Stimulated activated CD8-positive, alpha-beta memory T cell treated with anti-CD3 and anti-CD28 coated beads, Interleukin-2, amount 100 ng/mL, for 1 hour (primary cell): ENCODE measurements at places on chromosomes 1 and 21.

DNA sequence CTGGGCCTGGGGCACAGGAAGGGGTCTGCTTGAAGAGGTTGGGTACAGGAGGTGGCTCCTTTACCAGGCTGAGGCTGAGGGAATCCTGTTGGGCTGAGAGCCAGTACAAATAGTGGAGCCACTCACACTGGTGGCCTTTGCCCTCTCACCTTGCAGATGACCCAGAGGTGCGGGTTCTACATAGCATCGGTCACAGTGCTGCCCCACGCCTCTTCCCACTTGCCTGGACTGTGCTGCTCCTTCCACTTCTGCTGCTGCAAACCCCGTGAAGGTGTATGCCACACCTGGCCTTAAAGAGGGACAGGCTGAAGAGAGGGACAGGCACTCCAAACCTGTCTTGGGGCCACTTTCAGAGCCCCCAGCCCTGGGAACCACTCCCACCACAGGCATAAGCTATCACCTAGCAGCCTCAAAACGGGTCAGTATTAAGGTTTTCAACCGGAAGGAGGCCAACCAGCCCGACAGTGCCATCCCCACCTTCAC lies 1.8 kb upstream of the SLC50A1 start:
- DNase-seq = no peak

- no peak for DNase-seq
Measured at GRCh38 chr1:246659594-246660140, 64.5 kb upstream of the SCCPDH start.

DNA sequence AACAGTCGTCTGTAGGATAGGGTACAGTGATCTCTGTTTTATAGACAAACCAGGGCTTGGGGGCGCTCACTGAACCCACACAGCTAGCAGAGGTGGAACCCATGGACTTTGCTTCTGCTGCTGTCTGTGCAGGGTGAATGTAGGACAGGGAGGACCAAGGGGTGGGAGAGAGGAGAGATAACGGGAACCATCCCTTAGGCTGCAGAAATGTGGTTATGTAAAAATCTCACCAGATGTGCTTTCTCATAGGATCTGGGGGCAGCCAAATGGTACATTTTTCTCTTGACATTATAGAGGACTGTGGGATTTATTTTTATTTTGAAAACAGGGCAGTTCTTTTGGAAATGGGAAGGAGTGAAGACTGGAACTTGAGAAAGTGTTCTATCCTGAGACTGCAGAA lies 8.7 kb downstream of the NFASC start:
- no peak for DNase-seq

GRCh38 chr1:84386716-84387479 lies 11.4 kb upstream of the DNASE2B start:
- no peak for DNase-seq

GRCh38 chr1:24503059-24503751 lies 569 bp downstream of the RCAN3 start:
- no peak for DNase-seq

GRCh38 chr21:25578056-25578961 lies 29.0 kb downstream of the MRPL39 start:
- no peak for DNase-seq

DNA sequence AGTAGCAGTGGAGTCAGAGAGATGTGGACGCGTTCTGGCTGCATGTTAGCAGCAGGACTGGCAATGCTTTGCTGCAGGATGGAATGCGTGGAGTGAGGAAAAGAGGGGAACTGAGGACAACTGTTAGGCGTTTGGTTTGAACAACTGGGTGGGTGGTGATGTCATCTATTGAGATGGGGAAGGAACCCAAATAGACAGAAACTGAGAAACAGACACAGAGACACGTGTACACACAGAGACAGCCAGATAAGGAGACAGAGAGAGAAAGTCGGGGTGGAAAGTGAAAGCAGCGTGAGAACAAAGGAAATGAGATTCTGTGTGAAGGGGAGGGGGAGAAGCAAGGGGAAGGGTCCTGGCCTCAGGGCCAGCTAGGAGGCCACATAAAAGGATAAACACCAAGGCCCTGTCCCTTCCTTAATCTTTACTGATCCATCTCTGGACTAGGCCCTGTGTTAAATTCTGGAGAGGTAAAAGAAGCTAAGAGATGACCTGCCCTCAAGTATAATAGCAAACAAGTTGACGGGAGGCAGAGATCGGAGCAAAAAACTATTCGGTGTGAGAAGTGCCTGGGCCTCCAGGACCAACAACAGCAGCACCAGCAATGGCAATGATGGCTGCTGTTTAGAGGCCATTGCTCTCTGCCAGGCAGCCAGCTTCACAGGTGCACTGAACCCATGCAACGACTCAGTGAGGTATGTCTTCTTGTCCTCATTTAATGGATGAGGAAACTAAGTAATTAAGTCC lies 31.6 kb downstream of the VWA5B1 start:
- DNase-seq = no peak

DNA sequence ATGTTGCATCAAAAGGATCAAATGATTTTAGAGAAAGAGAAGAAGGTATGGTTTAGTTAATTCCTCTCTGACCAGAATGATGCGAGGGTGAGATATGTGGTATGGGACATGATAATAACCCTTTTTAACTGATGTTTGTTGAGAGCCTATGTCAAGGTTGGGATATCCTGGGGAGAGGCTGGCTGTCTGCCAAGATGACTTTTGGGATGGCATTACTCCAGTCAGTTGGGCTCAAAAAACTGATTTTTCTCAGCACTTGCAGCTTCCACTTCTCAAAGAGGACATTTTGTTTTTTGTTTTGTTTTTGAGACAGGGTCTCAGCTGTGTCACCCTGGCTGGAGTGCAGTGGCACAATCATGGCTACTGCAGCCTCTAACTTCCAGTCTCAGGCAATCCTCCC lies 17.7 kb upstream of the STX12 start:
- DNase-seq = no peak

- DNase-seq = no peak
Measured at GRCh38 chr1:176494436-176494835, 31.5 kb downstream of the PAPPA2 start.

DNA sequence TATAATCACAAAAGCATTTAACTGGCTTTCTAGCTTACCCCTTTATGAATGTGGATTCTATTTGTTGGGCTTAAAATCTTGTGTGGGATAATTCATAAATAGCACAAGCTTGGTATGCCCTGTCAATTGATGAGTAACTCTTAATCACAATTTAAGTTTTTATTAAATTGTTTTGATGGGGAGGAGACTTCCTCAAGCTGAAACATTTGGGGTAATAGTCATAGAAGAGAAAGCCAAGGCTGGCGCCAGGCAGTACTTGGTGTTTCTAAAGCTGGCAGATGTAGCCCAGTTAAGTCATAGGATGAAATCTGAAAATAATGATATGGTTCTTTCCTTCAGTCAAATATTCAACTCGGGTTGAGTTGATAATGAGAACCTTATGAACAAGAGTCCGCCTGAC lies 167.2 kb downstream of the FMN2 start:
- DNase-seq = no peak

DNA sequence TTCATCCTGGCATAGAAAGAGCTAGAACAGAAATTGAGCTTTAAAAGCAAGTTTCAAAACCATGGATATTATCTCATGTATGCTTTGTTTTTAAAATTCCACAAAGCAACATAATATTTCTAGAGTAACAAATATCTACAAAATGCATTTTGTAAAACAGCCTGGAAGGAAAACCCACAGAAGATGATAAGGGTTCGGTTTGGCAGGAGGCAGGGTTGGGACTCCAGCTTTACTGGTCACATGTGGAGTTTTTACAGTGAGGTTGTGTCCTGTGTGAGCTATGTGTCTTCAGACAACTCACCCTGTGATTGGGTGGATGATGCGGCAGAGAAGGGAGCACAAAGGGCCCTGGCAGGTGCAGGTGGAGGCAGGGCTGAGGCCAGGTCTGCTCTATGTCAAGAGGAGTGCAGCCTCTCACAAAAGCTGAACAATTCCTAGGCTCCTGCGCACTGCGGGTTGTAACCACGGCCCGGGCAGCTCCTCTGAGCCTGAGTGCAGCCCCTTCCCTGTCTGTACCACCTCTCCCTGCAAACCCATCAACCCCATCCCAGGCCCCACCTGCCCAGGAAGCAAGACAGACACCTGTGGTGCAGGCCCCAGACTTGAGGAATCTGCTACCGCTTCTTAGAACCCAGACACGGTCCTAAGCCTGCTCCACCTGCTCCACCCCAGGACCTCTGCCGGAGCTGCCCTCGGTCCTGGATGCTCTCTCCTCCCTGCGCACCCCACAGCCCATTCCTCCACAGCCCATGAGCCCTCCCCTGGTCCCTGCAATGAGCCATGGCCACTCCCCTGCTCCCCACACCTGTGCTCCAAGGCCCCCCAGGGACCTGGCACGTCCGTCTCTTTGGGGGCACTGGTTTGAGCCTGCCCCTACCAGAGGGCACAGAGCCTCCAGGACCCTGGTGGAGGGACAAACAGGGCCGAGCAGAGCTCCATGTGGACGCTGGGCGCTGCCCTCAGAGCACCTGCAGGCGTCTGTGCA lies 2.8 kb upstream of the COL18A1 start:
- no peak for DNase-seq

GRCh38 chr1:247857985-247858619 lies 1.1 kb downstream of the TRIM58 start:
- DNase-seq = no peak

DNA sequence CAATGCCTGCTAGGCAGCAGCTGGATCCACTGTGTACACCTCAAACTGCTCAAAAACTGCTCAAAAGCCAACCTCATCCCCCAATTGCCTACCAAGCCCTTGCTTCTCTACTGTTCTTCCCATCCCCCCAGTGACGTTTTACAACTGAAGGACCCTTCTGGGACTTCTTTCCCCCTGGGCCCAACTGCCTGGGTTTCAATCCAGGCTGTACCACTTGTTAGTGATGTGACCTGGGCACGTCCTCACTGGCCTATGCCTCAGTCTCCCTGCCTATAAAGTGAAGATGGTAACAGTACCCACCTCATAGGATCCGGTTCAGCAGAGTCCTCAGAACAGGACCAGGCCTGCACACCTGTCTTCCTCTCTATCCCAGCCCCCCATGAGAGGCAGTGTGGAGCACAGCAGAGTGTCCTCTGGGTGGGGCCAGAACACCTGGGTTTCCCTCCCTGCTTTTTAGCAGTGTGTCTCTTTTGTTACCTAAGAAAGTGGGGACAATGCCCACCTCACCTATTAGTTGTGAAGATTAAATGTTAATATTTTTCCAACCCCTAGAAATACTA lies 1.9 kb upstream of the TEKT2 start:
- no peak for DNase-seq

DNA sequence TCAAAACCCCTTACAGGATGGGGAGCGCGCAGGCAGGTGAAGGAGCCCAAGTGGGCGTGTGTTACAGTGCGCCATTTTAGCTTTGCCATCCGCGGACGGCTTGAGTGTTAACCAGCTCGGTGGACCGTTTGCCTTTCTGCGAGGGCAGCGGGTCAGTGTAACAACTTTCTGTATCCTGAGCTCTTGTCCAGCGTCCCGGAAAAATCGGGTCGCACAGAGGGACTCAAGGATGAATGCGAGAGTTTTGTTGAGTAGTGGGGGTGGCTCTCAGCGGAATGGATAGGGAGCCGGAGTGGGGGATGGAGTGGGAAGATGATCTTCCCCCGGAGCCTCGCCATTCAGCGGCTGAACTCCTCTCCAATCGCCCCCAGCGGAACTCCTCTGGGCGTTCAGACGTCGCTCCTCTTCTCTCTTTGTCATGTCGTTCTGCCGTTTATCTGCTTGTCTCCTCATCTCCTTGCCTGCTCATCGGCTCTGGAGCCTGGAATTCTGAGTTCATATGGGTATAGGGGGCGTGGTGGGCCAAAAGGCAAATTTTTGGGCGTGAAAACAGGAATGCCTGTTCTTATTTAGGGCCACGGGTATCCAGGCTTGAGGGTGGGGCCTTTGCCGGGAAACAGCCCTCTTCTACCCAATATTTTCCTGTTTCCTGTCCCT lies 295.4 kb downstream of the CTH start:
- no peak for DNase-seq

DNA sequence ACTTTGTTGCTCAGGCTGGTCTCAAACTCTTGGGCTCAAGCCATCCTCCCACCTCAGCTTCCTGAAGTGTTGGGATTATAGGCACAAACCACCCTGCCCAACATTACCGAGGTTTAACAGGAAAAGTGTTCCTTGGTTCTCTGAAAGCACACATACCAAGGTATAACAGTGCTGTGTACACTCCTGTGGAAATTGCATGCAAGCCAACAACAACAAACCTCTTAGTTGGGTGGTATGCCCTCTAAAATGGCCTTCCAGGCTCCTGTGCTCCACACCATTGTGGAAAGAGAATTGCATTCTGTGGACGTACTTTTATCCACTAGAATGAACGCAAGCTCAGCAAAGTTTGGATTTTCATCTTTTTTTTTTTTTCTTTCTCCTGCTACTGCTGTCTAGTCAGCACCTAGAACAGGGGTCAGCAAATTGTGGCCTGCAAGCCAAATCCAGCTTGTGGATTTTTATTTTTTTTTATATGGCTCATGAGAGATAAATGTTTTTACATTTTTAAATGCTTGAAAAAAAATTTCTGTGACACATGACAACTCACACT lies 192.2 kb upstream of the TNR start:
- DNase-seq = no peak

- no peak for DNase-seq
Measured at GRCh38 chr1:246492611-246493245, 14.4 kb downstream of the SMYD3 start.

DNA sequence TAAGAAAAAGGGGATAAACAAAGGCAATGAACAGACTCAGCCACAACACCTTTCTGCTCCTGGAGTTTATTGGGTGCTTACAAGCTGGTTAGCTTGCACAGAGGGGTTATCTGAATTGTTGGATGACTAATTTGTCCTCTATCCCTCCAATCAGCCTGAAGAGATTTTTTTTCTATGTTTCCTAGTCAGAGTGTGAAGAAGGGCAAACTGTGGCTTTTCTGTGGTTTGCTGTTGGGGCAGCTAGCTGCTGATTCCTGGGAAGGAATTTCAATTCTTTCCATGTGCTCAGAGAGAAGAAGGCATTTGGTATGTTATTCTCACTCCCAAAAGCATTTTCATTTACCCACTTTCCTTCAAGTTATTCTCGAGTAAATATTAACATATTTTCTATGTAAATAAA lies 48.6 kb downstream of the PCP4 start:
- DNase-seq = no peak

GRCh38 chr1:58902830-58903513 lies 119.1 kb upstream of the JUN start:
- no peak for DNase-seq

DNA sequence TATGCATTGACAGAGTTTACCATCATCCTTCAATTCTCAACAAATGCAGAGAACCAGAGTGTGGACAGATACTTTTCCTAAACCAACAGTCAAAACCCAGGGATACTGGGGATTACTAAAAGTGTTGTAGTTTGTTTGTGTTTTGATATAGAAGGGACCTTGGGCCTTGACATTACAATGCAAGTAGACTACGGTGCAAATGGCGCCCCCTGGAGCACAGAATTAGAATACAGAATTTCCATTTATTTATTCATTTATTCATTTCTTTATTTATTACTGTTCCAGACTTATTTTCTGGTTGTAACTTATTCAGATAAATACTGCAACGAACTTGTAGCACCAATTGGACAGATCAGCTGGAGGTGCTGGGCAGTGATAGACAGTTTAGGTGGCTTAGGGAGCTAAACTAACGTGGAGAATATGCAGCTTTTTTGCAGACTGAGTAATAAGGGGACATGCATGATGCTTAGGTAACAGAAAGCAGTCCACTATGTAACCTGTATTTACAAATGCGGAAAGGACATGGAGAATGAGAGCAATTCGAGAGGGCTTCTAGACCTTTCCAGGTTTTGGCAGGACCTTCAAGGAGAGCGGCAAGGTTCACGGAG lies 42.6 kb downstream of the KIRREL1 start:
- no peak for DNase-seq

GRCh38 chr1:13801655-13802486 lies 101.9 kb downstream of the PRDM2 start:
- DNase-seq = no peak

GRCh38 chr1:45730075-45730779 lies 20.2 kb downstream of the IPP start:
- no peak for DNase-seq
